ENCODE measurements at places on chromosomes 1 and 21.

GRCh38 chr1:219990782-219991510 is 55.4 kb downstream of the EPRS1 start:
- no peak for DNase-seq

GRCh38 chr1:52268372-52268771 is 97.6 kb downstream of the CC2D1B start:
- no peak for DNase-seq

DNA sequence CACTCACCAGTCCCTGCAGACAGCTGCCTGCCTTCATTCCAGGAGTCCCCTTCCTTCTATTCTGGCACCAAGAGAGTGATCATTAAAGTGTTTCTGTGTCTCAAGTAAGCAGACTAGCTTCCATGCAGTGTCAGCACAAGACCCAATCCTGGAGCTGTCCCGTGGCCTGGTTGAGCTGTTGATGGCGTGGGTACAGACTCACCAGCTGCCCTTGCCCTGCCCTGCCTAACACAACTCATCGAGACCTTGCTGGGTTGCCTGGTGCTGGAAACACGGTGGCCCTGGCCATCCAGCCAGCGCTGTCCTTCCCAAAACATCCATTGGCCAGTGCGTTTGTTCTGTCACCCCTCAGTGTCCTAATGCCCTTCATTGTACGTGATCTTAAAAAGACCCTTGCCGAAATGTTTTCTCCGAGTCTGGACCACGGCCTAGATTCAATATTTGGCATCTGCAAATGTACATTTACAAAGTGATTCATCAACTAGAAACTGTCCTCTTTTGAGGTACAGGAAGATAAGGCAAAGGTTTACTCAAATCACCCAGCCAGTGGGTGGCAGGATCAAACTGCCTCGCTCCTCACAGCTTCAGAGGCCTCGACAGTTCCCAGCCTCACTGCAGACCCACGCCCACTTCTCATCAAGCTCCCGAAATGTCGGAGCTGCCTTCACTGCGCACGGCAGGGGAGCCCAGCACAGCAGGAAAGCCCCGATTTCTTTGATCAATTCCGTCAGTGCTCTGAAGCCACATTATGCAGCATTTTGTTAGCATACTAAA is 494.2 kb downstream of the KIF26B start:
- DNase-seq, result no peak

DNA sequence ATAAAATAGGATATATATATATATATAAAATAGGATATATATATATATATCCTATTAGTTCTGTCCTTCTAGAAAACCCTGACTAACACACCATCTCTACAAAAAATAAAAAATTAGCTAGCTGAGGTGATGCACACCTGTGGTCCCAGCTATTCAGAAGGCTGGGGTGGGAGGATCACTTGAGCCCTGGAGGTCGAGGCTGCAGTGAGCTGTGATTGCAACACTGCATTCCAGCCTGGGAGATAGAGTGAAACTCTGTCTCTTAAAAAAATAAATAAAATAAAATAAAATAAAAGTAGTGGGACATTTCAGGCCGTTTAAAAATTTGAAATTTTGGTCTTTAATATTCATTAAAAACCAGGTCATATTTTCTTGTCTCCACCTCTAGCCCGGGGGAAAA is 4.2 kb upstream of the RRP1 start:
- DNase-seq, result no peak

GRCh38 chr1:35863881-35864625 is 19.0 kb upstream of the AGO1 start:
- DNase-seq, result no peak

DNA sequence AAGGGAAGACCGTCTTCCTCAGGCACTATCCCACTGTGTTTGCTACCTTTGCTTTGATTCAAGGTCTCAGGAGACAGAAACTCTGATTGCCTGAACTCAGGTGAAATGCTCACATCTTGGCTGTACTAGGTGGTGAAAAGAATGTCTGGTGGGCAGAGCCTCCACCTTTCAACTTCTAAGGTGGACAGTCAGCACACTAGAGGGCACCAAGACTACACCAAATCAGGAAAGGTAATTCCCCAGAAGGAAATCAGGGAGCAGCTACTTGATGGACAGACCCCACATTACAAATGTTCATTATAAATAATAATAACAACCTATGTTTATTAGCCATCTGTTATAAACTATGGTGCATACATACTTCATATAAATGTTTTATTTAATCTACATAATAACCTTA is 220.9 kb downstream of the ATG4C start:
- no peak for DNase-seq

GRCh38 chr1:89844241-89844807 is 23.5 kb downstream of the LRRC8D start:
- no peak for DNase-seq

GRCh38 chr1:178552856-178553255 is 39.9 kb downstream of the TEX35 start:
- no peak for DNase-seq

DNA sequence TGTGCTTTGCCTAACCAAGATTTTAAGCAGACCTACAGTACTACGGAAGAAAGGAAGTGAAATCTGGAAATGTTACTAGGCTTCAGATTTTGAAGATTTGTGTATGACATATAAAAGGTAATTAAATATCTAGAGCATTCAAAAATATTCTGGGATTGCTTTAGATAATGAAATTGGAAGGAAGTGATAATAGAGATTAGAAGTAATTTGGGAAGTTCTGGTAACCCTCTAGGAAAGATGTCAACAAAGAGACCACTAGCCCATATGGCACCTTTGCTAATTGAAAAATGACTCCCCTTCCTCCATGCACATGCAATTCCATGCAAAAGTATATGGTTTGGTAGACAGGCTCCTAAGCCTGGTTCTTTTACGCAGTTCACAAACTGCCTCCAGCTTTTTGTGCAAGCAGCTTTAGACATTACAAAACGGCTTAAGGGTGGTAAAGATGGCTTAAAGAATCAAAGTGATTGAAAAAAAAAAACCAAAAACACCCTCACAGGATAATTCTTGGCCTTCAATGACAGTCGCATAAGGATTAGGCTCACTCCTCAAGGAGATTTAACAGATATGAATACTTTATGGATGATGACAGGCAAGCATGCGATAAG is 81.8 kb downstream of the LRRC7 start:
- no peak for DNase-seq

GRCh38 chr1:1857096-1857703 is 33.7 kb downstream of the GNB1 start:
- DNase-seq, result no peak

- no peak for DNase-seq
Measured at GRCh38 chr1:236072001-236072400, 7.1 kb upstream of the NID1 start.

DNA sequence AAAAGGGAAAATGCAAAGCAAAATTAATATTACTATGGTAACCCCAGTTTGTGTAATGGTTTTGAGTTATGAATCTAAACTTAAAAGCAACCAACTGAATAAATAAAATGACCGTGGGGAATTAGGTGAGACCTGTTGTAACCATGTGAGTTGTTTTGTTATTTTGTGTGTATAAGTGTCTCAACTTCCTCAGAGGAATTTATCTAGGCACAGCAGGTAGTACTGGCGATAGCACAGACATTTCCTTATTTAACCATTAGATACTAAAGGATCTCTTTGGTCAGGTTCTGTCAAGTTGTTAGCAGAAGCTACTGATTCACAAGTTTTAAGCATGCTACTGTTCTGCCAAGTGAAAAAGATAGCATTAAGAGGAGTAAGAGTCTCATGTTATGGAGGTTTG is 39.3 kb upstream of the LRRC7 start:
- no peak for DNase-seq

- DNase-seq, result no peak
Measured at GRCh38 chr1:85174503-85174902, 26.3 kb downstream of the SYDE2 start.

- no peak for DNase-seq
Measured at GRCh38 chr1:177411381-177411780, 240.6 kb downstream of the BRINP2 start.

DNA sequence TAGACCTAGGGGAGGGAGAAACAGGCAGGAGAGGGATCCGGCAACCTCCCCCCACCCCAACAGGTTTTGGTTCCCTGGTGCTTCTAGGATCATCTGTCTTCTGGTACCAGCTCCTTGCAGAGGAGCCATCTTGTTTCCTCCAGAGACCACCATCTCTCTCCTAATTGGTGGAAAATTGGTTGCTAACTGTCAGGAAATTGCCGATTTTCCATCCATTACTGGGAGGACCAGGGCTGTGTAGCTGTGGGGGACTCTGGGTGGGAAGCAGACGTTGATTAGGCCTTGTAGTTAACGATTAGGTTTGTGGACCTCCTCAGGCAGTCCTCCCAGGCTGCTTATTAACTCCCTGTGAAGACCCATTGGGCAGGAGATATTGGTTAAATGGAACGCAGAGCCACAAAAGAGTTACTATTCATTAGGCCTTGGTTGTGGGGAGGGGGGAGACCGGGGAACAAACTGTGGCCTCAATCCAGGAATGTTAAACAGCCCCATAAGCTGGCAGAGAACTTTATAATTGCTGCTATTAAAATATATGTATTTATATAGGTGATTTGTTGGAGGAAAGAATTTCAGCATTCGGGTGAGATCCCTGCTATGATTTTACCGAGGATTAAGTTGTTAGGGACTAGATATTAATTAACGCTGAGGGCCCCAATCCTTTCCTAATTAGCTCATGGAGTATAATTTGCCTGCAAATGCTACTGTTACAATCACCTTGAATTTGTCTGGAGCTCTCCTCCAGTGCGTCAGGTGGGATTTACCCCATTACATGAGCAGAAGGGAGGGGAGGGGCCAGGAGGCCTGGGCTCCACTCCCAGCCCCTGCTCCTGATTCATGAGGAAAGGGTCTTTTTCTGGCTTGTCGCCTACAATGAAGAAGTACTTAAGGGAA is 61.2 kb upstream of the TRABD2B start:
- no peak for DNase-seq

GRCh38 chr1:195831789-195832188 is 776.5 kb downstream of the KCNT2 start:
- DNase-seq, result no peak
